A549 treated with AZD2906 at 1 μM for 4 hours (cell line): ENCODE measurements at places on chromosomes 7 and 10. TPM values are rescaled to one million over a fixed set of nuclear protein-coding genes. Genes with fewer than 3 reads are reported as not detected.

The COL28A1 gene
- 0.42 to 1.1 TPM (median 0.57 TPM) in 5 replicates for total RNA-seq

The VAX1 gene
- 0.98 to 1.4 TPM (median 1.3 TPM) in 5 replicates for total RNA-seq

The LBX1 gene
- total RNA-seq, result not detected in 5 replicates

The ARF5 gene
- total RNA-seq, result 164 to 201 TPM (median 167 TPM) in 5 replicates

The SEC61A2 gene
- 10.8 to 13.8 TPM (median 11.1 TPM) in 5 replicates for total RNA-seq

The SLC26A3 gene
- total RNA-seq, result 0.02 to 0.05 TPM in 2 of 5 replicates, not detected in the others

The CDC14C gene
- total RNA-seq, result 0.03 TPM in 1 of 5 replicates, not detected in the others

The CPED1 gene
- total RNA-seq, result not detected in 5 replicates

The MRPS16 gene
- total RNA-seq, result 120 to 187 TPM (median 177 TPM) in 5 replicates

The HSPA12A gene
- 8.0 to 9.8 TPM (median 8.7 TPM) in 5 replicates for total RNA-seq

The RAB11FIP2 gene
- total RNA-seq, result 5.8 to 12.2 TPM (median 7.8 TPM) in 5 replicates

The HOXA3 gene
- 3.7 to 5.6 TPM (median 4.7 TPM) in 5 replicates for total RNA-seq

The NPC1L1 gene
- total RNA-seq, result 0.06 to 0.09 TPM (median 0.08 TPM) in 5 replicates

The INMT gene
- total RNA-seq, result 0.03 TPM in 1 of 5 replicates, not detected in the others

The THSD7A gene
- total RNA-seq, result 1.4 to 2.4 TPM (median 1.9 TPM) in 5 replicates

The VPS41 gene
- total RNA-seq, result 18.9 to 32.3 TPM (median 23.7 TPM) in 5 replicates

The SRRM3 gene
- total RNA-seq, result 8.0 to 13.5 TPM (median 12.1 TPM) in 5 replicates

The DCLRE1A gene
- 8.6 to 10.4 TPM (median 9.1 TPM) in 5 replicates for total RNA-seq

The DRGX gene
- 0.02 to 0.03 TPM in 2 of 5 replicates, not detected in the others for total RNA-seq

The SCIN gene
- 0.31 to 0.43 TPM (median 0.39 TPM) in 5 replicates for total RNA-seq

The C10orf105 gene
- not detected in 5 replicates for total RNA-seq

The FRMPD2 gene
- 0.06 to 0.11 TPM (median 0.08 TPM) in 3 of 5 replicates, not detected in the others for total RNA-seq

The SMKR1 gene
- 7.4 to 8.4 TPM (median 7.8 TPM) in 5 replicates for total RNA-seq

The LIPM gene
- total RNA-seq, result not detected in 5 replicates

The CYP2W1 gene
- not detected in 5 replicates for total RNA-seq

The ABCB1 gene
- 0.08 to 0.22 TPM (median 0.15 TPM) in 4 of 5 replicates, not detected in the other for total RNA-seq

The PSD gene
- 0.18 to 0.60 TPM (median 0.42 TPM) in 5 replicates for total RNA-seq

The MET gene
- total RNA-seq, result 60.6 to 91.7 TPM (median 72.1 TPM) in 5 replicates

The STRIP2 gene
- 4.5 to 6.9 TPM (median 6.0 TPM) in 5 replicates for total RNA-seq

The TAC1 gene
- total RNA-seq, result 0.07 TPM in 1 of 5 replicates, not detected in the others

The DIP2C gene
- total RNA-seq, result 9.9 to 13.7 TPM (median 13.6 TPM) in 5 replicates

The FAM221A gene
- 0.26 to 0.49 TPM (median 0.38 TPM) in 5 replicates for total RNA-seq

The GRM3 gene
- not detected in 5 replicates for total RNA-seq
